ENCODE measurements at places on chromosomes 2 and 18.
A peak's percentile ranks its signal among the peaks of the same experiment; 100 is the strongest.

GRCh38 chr2:57549642-57550102 lies 496.9 kb upstream of the VRK2 start:
- DNase-seq = no peak

DNA sequence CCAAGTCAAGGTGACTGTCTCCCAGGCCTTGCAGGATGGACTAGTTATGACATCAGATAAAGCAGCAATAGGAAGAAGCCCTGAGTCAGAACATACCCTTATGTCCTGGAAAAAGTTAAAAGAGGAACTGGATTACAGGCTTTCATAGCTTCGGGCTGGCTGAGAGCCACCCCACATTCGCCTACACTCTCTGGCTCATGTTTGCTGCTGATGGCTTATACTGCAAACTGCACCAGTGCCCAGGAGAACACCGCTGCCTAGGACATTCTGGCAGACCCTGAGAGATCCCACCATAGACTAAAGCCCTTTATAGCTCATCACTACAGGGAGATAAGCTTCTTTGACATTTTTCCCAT lies 20.3 kb downstream of the SLC8A1 start:
- DNase-seq = no peak

DNA sequence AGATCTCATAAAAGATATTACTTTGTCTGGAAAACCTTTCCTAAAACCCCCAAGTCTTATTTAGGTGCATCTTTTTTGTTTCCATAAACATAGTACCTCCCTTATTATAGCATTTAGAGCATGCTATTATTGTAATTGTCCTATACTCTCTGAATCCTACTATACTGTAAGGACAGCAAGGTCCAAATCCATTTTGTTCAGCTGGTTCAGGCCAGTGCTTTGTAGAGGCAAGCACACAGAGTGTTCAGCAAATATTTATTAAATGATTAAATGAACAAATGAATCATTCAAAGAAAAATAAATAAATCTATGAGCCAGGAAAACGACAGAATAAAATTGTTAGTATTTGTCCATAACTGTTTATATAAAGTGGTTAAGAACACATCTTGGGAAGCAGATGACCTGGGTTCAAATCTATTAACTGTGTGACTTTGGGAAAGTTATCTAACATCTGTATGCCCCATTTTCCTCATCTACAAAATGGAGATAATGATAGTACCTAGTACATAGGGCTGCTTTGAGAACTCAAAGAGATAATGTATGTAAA lies 86.0 kb downstream of the COL3A1 start:
- no peak for DNase-seq

DNA sequence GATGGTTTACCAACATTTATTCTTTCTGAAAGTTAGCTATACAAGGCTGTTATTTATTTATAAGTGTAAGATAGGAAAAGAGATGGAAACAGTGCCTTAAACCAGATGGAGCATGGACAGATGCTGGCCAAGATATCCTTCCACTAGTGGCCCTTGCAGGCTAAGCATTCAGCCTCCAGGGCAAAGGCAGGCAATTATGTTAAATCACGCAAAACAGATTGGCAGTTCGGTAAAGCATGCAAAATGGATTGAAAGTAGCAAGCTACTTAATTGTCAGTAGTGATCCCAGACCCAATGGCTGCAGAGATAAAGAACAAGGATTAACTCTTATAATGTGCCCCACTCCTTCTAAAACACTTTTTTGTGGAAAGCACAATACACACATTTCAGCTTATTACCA lies 105.4 kb upstream of the MAP4K3 start:
- DNase-seq = no peak

GRCh38 chr2:85246348-85246747 lies 81.4 kb downstream of the TGOLN2 start:
- DNase-seq = no peak

- no peak for DNase-seq
Observed at GRCh38 chr2:160269365-160269764, 69.3 kb upstream of the ITGB6 start.

DNA sequence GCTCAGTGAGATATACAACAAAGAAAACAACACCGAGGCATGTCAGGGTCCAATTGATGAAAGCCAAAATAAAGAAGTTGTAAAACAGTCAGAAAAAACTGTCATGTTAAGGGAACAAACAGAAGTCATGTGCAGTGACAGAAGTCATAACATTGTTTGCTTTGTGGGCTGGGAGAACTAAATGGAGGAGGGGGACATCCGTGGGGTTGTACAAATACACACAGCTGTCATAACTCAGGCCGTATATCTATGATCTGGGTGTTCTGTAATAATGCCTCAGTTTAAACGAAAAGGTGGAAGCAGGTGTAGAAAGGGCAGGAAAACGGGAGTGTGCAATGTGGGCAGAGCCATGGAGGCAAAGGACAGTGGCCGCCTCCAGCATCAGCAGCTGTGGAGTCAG lies 27.3 kb downstream of the TIMM21 start:
- no peak for DNase-seq

- no peak for DNase-seq
Observed at GRCh38 chr18:62878305-62878704, 163.0 kb downstream of the PHLPP1 start.

DNA sequence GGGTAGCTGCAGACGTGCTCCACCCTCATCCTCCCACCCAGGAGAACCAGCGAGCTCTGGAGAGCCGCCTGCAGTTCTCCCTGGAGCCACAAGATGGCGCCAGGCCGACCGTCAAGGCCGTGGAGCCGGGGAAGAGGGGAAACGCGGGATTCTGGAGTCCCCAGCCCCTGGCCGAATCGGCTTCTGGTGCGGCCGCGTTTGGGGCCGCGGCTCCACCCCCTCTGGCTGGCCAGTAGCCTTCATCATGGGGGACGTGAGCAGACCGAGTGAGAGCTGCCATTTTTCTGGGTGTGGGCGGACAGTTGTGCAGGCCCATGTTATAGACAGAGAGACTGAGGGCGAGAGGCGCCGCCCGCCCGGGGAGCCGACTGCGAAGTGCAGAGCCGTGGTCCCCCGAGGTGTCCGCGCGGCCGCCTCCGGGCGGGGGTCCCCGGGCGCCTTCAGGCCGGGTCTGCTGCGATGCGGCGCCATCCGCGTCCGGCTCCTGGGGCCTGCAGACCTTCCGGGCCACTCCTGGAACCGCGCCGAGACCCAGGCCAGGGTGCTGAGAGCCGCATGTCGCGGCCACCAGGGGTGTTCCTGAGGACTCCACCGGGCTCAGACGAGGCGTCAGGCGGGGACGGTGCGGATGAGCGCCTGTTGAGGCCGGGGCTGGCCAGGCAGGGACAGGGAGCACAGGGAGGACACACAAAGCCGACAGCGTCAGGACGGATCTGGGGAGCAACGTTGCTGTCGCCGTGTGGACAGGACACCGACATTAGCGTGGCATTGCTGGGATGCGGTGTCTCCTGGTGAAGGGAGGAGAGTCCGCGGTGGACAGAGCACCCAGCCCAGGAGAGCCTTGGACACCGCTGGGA lies 418.2 kb upstream of the HS6ST1 start:
- DNase-seq = peak; percentile 27

- DNase-seq = no peak
Observed at GRCh38 chr2:134232868-134233727, 20.8 kb upstream of the MGAT5 start.

- DNase-seq = no peak
Observed at GRCh38 chr2:233234264-233234663, 17.2 kb upstream of the ATG16L1 start.

DNA sequence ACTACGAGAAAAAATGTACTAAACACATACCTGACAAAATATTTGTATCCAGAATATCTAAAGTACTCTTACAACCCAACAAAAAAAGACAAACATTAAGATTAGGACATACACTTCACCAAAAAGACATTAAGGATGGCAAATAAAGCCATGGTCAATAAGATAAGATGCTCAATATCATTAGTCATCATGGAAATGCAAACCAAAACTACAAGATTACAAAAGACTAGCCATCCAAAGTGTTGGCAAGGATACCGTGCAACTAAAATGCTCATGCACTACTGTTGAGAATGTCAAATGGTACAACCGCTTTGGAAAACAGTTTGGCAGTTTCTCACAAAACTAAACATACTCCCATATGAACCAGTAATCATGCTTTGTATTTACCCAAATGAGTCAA lies 29.7 kb downstream of the MAP3K2 start:
- DNase-seq = no peak

GRCh38 chr2:210387074-210387473 lies 72.1 kb upstream of the MYL1 start:
- no peak for DNase-seq

- no peak for DNase-seq
Observed at GRCh38 chr2:232235716-232236115, 142.8 kb upstream of the ALPP start.

DNA sequence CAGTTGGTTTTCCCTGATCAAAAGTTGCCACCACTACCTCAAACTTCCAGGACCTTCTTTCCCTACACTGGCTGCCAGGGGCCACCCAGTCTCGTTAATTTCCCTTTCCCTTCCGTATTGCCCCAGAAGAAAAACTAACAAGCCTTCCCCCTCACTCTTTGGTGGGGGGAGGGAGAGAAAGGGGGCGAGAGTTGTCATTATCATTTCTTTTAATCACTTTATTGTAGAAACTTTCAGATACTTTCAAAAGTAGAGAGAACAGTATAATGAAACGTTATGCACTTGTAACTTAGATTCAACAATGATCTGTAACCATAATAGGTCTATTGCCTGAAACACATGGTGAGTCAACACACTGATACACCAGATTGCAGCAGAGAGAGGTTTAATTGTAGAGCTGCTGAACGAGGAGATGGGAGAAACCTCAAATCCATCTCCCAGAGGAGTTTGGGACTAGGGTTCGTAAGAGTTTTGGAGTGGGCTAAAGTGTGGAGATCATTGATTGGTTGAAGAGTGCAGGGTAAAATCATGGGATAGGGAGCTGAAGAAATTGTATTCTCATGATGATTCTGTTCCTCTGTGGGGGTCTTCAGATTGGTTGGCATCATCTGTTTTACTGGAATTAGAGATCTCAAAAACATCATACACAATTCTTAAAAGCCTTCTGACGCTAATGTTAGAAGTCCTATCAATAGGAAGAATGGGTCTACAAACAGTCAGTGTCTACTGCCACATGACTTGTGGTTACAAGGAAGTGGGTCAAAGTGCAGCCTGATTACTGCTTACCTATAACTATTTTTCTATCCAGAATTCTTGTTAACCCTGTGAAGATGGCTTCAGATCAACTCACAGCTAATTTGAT lies 2.6 kb upstream of the RNF149 start:
- DNase-seq = no peak

- no peak for DNase-seq
Observed at GRCh38 chr2:188495969-188496431, 204.3 kb downstream of the GULP1 start.

DNA sequence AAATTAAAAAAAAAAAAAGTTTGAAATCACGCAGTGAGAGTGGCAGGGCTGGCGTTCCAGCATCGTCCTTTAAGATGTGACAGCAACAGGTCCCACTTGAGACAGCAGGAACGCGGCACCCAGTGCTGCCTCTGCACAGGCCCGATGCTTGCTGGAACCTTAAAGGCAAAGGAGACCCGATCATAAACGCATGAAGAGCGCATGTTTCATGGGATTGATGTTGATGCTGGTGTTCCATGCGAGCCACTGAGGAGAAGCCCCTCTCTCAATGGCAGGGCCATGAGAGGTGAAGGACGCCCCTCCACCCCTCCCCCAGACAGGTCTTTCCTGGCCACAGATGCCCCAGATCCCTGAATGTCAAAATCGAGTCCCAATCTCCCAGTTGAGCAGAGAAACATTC lies 17.9 kb upstream of the ALPI start:
- DNase-seq = no peak

- DNase-seq = no peak
Observed at GRCh38 chr2:6966446-6966940, 49.3 kb downstream of the RNF144A start.

DNA sequence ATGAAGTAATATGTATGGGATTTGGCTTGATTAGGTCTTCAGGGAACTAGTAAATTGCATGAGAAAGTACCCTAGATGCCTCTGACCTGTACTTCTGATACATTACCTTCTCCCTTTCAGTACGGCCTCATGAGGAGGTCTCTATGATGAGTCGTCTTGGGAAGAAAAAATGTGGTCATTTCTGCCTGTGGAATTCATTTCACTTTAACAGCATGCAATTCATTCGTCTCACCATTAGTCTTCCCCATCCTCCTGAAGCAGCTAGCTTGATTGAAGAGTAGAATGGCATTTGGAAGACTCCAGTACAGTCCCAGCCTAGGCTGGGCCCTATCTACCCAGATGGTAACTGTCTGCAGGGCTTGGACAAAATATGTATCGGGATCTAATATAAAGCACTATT lies 52.2 kb downstream of the TMX3 start:
- DNase-seq = no peak

GRCh38 chr2:203951366-203951902 lies 14.9 kb downstream of the ICOS start:
- DNase-seq = no peak

GRCh38 chr2:154794406-154794805 lies 95.9 kb downstream of the KCNJ3 start:
- no peak for DNase-seq

DNA sequence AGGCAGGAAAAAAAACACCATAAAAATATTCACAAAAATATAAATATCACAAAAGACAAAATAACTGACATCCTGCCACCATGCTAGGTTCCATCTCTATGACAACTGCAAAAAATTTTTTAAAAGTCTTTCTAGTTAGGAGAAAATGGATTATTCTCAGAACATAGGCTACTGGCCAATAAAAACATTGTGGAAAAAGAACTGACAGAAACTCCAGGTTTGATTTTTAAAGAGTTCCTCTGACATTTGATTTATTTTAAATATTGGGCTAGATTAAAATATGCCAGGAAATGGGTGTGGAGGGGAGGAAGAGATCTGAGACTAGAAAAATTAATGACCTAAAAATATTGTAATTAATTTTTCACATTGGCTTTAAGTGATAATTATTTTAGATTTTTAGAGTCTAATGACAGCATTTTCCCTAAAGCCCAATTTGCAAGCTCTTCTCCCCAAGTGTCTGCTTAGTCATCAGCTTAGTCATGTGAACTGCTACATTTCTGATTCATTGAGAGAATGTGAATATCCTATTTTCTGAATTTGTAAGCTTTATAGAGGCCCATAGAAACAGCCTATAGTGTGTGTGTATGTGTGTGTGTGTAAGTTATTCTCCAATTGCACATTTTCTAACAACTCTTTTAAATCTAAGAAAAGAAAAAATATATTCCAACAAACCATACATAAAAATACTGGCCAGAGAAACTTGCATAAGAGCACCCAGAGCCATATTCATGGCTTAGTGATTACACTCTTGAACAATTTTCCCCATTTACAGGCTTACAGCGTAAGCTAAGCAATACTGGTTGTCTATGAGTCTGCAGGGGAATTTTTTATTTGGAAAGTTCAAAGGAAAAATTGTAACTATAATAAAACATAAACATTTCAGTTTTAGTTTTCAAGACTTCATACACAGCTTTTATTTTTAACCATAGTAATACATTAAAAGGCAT lies 48.4 kb downstream of the TMEFF2 start:
- DNase-seq = no peak

- no peak for DNase-seq
Observed at GRCh38 chr2:131030478-131030971, 62.7 kb downstream of the FAM168B start.
